ENCODE measurements at places on chromosomes 13 and 19. TPM values are rescaled to one million over a fixed set of nuclear protein-coding genes. Genes with fewer than 3 reads are reported as not detected.

- DNase-seq, result peak; percentile 54
Measured at GRCh38 chr13:73803997-73804396, 330.2 kb downstream of the KLF12 start.

Gene SLAIN1
- not detected for total RNA-seq

DNA sequence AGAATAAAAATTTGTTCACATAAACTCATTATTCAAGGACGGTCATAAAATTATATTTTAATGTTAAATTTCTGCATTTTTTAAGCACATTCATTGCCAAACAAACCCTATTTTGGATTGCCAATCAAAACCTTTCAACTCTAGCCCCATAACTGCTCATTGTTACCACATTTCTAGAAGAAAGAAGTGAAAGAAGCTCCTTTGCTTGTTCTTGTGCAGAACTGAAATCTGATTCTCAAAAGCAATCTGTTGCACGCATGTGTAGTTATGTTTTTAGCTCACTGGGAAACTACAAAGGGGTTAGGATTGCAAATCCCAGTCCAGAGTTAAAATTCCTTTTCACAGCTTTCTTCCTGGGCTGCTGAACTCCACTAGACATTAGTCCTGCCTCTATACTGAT is 109.5 kb upstream of the MIR17HG start:
- DNase-seq, result no peak

DNA sequence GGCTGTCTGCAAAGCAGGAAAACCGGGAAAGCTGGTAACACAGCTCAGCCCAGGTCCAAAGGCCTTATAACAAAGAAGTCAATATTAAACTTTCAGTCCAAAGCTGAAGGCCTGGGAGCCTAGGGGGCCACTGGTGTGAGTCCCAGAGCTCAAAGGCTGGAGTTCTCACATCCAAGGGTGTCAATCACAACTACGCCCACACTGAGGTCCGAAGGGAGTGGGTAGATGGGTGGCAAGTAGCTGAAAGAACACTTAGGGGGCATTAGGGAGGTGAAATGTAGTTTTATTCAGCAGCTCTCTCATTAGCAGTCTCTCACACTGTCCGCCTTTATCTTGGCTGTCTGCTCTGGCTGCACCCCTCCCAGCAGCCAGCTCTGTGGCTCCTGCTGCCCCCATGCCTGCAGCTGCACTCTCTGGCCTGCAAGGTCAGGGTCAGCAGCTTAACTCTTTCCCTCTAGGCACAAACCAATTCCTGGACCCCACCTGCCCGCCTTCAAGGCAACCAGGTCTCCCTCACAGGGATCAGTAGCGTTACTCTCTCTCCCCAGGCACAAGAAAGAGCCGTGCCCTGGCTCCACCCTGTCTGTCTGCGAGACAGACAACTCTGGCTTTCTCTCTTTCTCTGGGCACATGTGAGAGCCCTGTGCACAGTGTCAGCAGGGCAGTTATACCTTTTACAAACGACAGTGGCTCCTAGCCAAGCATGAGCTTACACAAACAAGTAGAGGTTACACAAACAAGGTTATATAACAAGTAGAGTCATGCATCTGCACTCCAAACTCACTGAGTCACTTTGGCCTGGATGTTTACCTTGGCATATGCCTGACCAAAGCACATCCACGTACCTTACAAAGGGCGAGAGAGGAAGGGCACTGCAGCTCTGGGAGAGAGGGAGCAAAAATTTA is 249.4 kb upstream of the PCDH20 start:
- no peak for DNase-seq

Gene ZNF571
- 2.4 TPM for total RNA-seq

DNA sequence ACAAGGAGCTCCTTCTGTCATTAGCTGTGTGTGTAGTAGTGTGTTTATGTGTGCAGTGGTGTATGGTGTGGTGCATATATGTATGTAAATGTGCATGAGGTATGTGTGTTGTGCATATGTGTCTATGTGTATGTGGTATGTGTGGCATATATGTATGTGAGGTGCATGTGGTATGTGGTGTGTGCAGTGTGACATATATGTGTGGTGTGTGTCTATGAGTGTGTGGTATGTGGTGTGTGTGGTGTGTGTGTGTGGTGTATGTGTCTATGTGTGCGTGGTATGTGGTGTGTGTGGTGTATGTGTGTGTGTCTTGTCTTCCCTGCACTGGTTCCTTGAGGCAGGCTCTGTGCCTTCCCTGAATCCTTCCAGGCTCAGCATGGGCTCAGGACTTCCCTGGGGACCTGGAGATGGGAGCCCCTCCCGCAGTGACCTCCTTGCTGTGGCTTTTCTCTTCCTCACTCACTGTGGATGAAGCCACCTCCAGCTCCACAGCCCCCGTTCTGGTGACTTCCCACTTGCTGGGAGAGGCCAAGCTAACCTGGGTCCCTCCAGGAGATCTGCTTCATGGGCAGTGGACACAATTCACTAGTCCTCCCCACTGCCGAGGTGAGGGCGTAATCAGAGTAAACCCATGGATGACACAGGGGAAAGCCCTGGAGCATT is 64.2 kb downstream of the CCDC70 start:
- DNase-seq, result no peak

Gene CALR3
- not detected for total RNA-seq

Gene TMEM150B
- total RNA-seq, result not detected

DNA sequence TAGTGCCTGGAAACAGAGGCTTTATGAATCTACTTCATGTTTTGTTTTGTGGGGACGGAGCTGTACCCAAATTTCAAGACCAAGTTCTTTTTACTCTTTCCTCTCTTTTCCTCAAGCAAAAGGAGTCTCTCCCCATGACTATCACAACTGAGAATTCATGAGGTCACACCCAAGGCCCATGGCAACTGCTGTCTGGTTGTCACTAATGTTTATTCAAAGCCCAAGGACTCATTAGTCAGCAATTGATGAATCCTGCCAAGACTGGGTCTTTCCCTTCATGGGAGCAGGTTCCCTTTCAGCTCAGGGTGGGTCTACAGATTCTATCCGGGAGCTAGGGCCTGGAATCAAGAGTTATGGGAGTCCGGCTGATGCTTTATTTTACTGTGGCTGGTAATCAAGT is 441.5 kb upstream of the PCDH20 start:
- no peak for DNase-seq

DNA sequence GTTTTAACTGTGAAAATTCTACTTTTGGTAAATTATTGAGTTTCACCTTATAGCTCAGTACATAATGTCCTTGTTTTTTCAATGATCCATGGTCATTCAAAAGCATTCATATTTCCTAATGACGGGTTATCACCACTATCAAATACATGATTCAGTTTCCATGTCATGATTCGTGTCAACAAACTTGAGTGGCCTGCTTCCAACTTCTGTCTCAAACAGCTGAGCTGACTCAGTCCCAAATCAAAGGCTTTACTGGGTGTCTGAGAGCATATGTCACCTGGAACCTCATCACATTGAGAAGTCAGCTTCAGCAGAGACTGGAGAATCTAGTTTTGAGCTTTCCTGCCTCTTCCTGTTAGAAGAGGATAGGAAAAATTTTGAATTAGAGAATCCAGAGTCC is 40.3 kb upstream of the SGCG start:
- peak; percentile 80 for DNase-seq

GRCh38 chr13:21338639-21339278 is 120.3 kb downstream of the ZDHHC20 start:
- DNase-seq, result no peak

All from LHCN-M2 (cell line).